NCI-H1436 (cell line): ENCODE measurements at places on chromosomes 7 and 10.

DNA sequence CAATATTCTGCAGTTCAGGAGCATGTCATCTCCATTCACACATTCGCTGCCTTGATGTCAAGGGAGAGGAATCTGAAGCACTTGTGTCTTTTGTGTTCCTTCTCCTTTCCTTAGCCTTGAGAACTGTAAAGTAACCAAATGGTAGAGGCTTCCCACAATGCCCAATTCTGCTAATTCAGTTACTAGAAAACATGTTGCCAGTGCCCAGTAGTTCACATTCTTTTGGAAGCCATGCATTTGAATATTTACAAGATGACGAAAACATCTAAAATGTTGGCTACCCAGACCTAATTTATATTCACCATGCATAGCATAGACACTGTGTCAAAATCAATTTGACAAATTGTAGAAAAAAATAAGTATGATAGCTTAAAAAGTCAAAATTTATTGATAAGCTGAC is 852.7 kb upstream of the PHF14 start:
- no peak for DNase-seq

GRCh38 chr7:156725936-156726335 is 85.4 kb downstream of the RNF32 start:
- DNase-seq, result no peak

GRCh38 chr7:99037327-99037940 is 106.5 kb downstream of the SMURF1 start:
- no peak for DNase-seq

DNA sequence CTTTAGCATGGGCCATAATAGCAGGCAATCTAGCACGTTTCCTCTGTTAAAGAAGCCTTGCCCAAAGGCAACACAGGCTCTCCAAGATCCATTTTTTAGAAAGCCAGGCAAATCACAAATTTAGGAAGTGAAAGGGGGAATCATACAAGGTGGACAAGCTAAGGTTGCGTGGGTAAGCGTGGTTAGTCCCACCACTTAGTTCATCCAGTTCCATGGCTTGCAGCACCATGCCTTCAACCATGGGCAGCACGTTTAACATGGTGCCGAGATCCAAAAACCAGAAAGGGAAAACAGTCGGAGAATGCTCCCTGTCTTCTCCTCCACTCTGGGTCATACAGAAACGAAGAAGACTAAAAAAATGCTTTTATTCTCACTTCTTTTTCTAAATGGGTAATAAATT is 234.4 kb upstream of the IMMP2L start:
- DNase-seq, result no peak

GRCh38 chr10:42419789-42420188 is 218.6 kb downstream of the ZNF33B start:
- no peak for DNase-seq

GRCh38 chr10:47409866-47410256 is 25.8 kb upstream of the ZNF488 start:
- DNase-seq, result no peak
